ENCODE measurements at places on chromosomes 6 and 20.

GRCh38 chr6:125189494-125189893 is 35.9 kb downstream of the TPD52L1 start:
- no peak for DNase-seq

- no peak for DNase-seq
These were observed 35.4 kb upstream of the PIM1 start for GRCh38 chr6:37134396-37135191.

DNA sequence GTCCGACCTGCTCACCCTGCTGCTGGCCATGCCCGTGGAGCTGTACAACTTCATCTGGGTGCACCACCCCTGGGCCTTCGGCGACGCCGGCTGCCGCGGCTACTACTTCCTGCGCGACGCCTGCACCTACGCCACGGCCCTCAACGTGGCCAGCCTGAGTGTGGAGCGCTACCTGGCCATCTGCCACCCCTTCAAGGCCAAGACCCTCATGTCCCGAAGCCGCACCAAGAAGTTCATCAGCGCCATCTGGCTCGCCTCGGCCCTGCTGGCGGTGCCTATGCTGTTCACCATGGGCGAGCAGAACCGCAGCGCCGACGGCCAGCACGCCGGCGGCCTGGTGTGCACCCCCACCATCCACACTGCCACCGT is 885 bp downstream of the NTSR1 start:
- DNase-seq, result no peak

DNA sequence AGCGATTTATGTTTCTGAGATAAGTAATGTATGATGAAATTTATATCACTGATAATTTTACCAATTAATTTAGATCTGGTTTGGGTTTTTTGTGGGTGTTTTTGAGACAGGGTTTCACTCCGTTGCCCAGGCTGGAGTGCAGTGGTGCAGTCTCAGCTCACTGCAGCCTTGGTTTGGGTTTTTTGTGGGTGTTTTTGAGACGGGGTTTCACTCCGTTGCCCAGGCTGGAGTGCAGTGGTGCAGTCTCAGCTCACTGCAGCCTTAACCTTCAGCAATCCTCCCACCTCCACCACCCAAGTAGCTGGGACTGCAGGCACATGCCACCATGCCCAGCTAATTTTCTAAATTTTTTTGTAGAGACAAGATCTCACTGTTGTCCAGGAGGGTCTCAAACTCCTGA is 13.0 kb downstream of the MRS2 start:
- no peak for DNase-seq

DNA sequence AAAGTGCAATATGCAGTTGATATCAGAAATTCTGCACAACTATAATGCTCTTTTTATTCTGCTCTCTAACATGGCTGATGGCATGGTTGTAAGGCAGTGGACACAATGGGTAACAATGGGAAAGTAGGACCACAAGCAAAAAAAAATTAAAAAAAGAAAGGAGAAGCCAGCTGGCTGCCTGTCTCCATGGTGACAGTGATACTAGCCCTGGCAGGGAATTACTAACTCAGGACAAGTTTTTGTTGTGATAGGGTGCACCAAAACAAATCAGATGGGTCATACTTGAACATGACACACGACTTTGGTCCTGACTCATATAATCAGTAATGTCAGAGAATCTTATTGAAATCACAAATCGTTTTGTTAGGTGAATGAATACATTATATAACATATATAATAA is 169.4 kb downstream of the TRDN start:
- no peak for DNase-seq

GRCh38 chr6:167552961-167553735 is 228.3 kb downstream of the TTLL2 start:
- no peak for DNase-seq

GRCh38 chr20:37925265-37926165 is 22.6 kb downstream of the VSTM2L start:
- DNase-seq, result no peak
